PC-9 (cell line): ENCODE measurements at places on chromosomes 1 and 21.

GRCh38 chr21:29230551-29231261, 68.0 kb upstream of the BACH1 start:
- no peak overlapping the region for H3K27ac ChIP-seq
- H3K36me3 ChIP-seq: no peaks in the 10 kb centered on the region
- no peak overlapping the region for H3K4me3 ChIP-seq
- DNase-seq: no peak
- H3K27me3 ChIP-seq: no peaks in the 10 kb centered on the region

DNA sequence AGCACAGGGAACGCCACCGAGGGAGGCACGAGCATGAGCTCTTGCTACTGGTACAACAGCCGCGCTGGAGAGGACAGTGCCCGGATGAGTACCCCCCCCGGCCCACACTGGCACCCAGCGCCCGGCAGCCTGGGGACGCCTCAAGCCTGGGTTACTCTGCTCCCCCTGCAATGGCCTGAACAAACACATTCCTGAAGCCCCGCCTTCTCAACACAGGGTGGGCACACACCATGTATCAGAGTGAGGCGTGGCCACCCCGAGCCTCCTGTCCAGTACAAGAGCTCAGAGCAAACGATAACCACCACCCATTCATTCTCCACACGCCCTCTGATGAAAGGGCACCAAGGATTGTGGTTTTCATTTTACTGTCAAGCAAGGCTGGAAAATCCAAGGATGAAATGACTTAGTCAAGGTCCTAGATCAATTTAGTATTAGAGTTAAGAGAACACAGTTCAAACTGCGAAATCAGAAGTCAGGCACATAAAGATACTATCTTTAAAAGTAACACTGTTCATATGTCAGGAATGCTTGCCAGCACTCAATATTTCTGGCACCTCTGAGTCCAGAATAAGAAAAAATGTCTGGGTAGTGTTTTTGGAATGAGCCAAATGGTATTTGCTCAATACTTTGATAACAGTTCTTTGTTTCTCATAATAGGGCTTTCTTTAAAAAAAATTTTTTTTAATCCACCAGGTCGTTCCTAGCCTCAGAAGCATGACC, 22.0 kb downstream of the UBE2G2 start:
- H3K4me3 ChIP-seq: no peak overlapping the region
- H3K36me3 ChIP-seq: 0 out of 2 replicates have a peak, but pooled peaks cover 10% of the 10 kb centered on the region
- no peak for DNase-seq

DNA sequence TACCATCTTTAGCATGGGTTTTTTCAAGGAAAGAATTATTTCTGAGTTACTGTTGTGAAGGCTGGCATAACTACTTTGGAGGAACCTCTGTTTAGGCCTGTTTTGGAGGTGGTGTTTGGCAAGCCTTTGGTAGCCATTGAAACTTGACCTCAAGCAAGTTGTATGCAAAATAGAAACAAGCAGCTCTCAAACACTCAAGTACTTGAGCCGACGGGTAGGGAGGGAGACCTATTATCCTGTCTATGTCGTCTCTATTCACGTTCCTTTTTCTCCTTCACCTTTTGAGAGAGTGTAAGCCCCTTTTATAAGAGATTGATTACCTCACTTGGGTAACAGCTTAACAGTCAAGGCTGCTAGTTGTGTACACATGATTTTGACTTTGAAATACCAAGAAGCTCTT, 878.3 kb upstream of the CXADR start:
- H3K36me3 ChIP-seq: no peaks in the 10 kb centered on the region
- H3K4me1 ChIP-seq: no peaks in the 10 kb centered on the region
- DNase-seq: no peak
- H3K4me3 ChIP-seq: no peak overlapping the region
- H3K27ac ChIP-seq: no peak overlapping the region

- no peak overlapping the region for H3K4me3 ChIP-seq
- DNase-seq: no peak
- H3K36me3 ChIP-seq: no peaks in the 10 kb centered on the region
- H3K27ac ChIP-seq: no peak overlapping the region
- no peaks in the 10 kb centered on the region for H3K4me1 ChIP-seq
These were observed 412.1 kb upstream of the NFIA start for GRCh38 chr1:60670302-60670701.

- H3K27me3 ChIP-seq: no peaks in the 10 kb centered on the region
- H3K4me1 ChIP-seq: peaks cover 52% of the 10 kb centered on the region
- peak; percentile 83 for DNase-seq
- H3K4me3 ChIP-seq: no peak overlapping the region
These were observed 3.4 kb upstream of the FAM131C start for GRCh38 chr1:16076865-16077238.

GRCh38 chr1:61300899-61301298, 218.5 kb downstream of the NFIA start:
- H3K27ac ChIP-seq: no peak overlapping the region
- DNase-seq: no peak
- no peak overlapping the region for H3K4me3 ChIP-seq
- peaks cover 18% of the 10 kb centered on the region for H3K4me1 ChIP-seq

DNA sequence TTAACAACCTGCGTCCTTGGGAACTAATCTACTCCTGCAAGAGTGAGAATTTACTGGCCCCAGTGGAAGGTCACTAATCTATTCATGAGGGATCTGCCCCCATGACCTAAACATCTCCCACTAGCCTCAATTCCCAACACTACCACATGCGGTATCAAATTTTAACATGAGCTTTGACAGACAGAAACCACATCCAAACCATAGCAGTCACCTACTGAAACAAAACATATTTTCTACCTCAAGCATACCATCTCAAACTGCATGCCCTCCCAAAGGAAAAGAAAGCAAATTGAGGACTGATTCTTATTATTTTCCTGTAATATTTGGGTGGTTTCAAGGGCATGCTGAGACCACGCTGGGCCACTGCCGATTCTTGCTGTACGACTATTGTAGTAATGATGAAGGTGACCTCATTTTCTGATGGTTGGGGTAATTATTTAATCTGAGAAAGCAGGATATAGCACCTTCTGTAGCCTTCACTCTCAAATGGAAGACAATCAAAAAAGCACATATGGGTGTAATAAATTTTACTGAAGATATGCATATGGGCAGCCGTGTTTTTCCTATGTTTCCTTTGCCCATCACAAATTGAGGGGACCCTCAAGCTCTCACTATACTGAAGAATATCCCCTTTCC, 13.2 kb upstream of the GBP5 start:
- H3K27ac ChIP-seq: no peak overlapping the region
- no peak for DNase-seq
- no peaks in the 10 kb centered on the region for H3K27me3 ChIP-seq

GRCh38 chr1:91791103-91791502, 94.8 kb downstream of the TGFBR3 start:
- peaks cover 23% of the 10 kb centered on the region for H3K4me1 ChIP-seq
- DNase-seq: no peak
- no peaks in the 10 kb centered on the region for H3K36me3 ChIP-seq
- H3K4me3 ChIP-seq: no peak overlapping the region
- no peaks in the 10 kb centered on the region for H3K27me3 ChIP-seq
- no peak overlapping the region for H3K27ac ChIP-seq

DNA sequence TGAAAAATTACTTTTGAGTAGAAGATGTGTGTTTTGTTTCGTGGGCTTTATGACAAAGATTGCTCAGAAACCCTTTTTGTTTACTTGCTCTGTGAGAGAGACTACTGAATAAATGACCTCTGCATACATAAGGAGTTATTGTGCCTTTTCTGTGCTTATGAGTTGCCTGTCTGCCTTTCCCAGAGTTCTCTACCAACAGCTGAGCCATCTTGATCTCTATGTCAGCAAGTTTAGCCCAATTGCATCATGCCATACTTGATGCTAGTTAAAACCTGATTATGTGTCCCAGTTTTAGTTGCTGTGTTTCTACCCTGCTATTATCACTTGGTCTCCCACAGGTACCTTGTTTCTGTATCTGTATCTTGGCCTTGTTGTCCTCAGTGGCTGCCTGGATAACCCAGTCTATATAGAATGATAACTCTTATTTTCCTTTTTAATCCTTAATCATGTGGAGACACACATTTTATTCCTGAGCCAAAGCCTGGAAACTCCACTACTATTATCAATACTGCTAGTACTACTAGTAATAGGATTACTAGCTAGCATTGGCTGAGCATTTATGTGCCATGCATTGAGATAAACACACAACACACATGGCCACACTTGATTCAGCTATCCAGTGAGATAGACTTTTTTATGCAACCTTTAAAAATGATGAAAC, 28.7 kb upstream of the GNG12 start:
- no peaks in the 10 kb centered on the region for H3K36me3 ChIP-seq
- H3K4me1 ChIP-seq: no peaks in the 10 kb centered on the region
- H3K4me3 ChIP-seq: no peak overlapping the region
- no peak overlapping the region for H3K27ac ChIP-seq

DNA sequence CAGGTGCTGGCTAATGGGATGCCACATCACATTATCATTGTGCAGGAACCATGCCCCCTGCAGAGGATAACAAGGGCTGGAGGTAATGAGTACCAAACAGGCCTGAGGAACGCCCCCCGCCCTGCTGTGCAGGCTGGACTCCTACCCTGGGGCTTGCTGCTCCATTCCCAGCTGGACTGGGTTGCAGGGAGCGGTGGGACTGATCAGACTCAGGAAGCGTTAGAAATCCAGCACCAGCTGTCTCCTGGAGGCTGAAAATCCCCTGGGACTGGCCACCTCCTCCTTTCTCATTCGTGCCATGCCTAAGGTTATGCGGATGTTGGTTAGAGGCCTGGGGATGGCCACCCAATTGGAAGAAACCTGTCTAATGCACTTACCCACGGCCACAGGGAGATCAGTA, 36.9 kb upstream of the POU3F1 start:
- H3K4me1 ChIP-seq: no peaks in the 10 kb centered on the region
- no peaks in the 10 kb centered on the region for H3K27me3 ChIP-seq
- H3K27ac ChIP-seq: no peak overlapping the region
- DNase-seq: no peak
